ENCODE measurements at places on chromosomes 1 and 21.

DNA sequence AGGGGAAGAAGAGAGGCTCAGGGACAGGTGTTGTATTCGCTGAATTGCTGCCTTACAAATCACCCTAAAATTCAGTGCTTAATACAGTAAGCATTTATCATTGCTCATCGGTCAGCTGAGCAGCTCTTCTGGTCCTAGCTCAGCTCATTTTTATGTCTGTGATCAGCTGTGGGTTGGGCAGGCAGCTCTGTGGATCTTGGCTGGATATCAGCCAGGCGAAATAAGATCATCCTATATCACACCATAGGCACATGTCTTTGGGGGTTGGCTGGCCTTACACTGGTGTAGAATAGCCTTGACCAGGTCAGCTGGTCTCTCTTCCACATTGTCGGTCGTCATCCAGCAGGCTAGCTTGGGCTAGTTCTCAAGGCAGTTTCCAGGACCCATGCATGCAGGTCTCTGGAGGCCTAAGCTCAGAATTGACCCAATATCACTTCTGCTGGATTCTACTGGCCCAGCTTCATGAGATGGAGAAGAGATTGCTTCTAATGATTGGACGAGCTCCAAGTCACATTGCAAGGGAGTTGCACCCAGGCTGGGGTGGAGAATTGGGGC, 448.6 kb downstream of the KIF26B start:
- DNase-seq, result no peak

GRCh38 chr1:83790446-83790845, 208.5 kb downstream of the TTLL7 start:
- no peak for DNase-seq

- DNase-seq, result no peak
Observed at GRCh38 chr1:102572637-102573036, 535.7 kb downstream of the COL11A1 start.

DNA sequence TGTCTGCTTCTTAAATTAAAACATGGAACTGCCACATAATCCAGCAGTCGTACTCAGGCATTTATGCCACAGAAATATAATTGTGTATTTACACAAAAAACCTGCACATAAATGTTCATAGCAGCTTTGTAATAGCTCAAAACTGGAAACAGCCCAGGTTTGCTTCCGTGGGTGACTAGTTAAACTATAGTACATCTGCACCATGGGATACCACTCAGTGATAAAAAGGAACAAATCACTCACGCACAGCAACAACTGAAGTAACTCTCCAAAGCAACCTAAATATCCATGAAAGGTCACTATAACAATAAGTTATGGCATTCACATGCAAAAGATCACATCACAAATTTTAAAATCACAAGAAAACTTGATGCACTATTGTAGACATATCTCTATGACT, 64.4 kb downstream of the KCNT2 start:
- no peak for DNase-seq

DNA sequence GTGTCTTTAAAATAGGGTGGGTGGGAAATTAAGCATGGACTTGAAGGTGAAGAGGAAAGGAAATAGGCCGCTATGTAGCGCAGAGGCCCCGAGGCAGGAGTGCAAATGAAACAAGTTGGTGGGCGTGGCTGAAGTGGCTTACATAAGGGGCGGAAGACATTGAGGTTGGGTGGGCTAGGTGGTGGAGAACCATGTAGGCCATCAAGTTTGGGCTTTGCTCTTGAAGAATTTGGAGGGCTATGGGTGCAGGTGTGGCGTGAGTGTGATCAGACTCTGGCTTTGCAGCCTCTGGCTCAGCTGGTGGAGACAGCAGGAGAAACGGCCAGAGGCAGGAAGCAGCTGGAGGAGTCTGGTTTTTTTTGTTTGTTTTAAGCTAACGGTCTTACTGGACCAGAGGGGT, 6.7 kb downstream of the SLFNL1 start:
- DNase-seq, result no peak

DNA sequence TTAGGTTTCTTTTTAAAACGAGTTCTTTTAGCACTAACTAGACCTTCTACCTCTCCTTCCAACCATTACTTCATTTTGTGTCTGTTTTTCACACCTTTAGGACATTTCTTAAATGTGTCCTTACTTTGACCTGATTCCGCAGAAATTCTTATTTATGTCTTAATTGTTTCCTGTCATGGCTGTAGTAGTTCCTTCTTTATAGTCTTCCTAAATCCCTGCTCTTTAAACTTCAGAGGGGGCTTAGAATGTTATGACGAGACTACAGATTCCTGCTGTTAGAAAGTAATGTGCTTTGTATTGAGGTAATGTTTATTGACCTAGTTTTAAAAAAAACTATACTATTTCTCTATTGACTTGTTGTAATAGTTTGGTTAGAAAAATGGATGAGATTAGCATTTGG, 70.4 kb downstream of the HMCN1 start:
- DNase-seq, result no peak

GRCh38 chr1:51293898-51294515, 36.4 kb downstream of the TTC39A start:
- no peak for DNase-seq

DNA sequence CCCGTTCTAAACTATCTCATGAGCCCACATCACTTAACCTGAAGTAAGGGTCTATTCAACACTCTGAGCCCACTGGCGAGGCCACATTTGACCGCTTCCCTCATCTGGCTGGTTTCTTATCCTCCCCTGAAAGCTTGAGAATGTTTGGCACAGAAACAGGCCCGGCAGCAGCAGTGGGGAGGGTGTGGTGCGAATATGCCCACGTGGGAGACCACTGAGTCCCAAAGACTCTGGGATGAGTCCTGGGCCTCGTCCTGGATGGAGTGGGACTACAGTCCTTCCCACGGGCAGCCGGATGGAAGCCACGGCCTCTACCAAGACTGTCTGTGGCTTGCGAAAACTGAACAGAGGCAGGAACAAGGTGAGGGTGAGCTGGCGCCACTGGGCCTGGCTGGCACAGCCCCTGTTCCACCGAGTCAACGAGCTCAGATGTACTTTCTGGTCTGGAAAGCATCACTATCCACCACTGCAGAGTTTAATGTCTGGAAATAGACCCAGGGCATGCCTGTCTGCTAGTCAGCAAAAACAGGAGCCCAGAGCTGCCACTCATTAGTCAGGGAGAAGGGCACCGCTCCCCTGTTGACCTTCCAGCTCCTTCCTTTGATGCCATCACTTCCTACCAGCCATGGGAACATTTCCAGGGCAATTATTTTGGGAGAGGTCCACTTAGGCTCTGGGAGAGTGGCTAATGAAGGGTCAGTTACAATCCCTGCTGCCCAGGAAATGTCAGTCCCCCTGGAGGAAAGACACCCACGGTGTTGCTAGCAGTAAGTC, 386.6 kb downstream of the MATN1 start:
- DNase-seq, result no peak

GRCh38 chr21:39924577-39925308, 57.5 kb downstream of the PCP4 start:
- no peak for DNase-seq

DNA sequence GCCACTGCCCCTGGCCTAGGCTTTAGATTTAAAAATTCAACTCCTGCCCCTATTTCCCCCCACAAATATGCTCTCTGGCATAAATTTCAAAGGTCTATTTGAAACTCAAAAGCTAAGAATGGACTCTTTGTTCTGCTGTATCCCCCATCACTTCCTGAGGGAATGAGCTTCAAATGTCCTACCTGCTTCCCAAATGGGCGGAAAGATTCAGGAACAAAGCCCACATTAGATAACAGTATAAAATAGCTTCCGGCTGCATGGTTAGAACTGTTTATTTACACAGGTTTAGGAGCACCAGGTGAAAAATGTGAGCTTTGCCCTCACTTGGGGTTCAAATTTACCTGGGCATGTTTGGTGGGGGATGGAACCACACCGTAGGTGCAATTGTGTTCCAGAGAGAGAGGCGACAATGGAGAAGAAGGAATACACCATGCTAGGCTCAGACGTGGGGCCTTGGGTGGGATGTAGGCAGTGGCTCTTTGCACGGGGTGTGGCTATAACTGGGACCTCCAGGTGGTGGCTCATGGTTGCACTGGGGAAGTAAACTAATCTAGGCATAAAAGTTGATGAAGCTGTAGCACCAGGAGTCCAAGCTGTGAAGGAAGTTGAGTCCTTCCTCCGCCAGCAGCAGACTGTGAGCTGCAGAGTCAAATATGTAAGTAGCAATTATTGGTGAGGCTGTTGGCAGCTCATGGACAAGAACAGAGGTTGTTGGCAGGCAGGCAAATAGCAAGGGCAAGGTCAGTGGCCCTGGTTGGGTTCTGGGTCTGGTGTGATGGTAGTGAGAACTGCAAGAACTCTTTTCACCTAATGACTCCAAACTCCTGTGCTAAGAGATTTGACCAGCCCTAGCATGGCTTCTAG, 41.5 kb upstream of the SRSF10 start:
- no peak for DNase-seq

DNA sequence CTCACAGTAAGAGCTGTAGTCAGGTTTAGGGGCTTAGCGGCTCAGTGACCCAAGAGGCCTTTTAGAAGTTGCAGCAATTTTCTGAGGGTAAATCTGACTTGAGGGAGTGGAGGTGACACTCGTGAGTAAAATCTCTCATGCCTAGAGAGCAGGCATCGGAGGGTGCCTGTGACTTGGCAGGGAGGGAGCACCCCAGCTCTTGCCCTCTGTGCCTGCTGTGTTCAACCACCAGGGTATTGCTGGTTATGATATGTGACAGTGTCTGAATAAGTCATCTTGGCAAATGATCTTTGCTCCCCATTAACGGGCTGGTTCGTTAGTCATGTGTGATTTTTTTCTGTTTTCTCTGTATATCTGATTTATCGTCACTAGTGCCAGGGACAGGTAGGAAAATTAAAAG, 5.9 kb downstream of the MAN1C1 start:
- no peak for DNase-seq

GRCh38 chr1:22665752-22666151, 12.7 kb downstream of the C1QB start:
- DNase-seq, result no peak

GRCh38 chr1:55246331-55246730, 31.2 kb upstream of the USP24 start:
- DNase-seq, result no peak

DNA sequence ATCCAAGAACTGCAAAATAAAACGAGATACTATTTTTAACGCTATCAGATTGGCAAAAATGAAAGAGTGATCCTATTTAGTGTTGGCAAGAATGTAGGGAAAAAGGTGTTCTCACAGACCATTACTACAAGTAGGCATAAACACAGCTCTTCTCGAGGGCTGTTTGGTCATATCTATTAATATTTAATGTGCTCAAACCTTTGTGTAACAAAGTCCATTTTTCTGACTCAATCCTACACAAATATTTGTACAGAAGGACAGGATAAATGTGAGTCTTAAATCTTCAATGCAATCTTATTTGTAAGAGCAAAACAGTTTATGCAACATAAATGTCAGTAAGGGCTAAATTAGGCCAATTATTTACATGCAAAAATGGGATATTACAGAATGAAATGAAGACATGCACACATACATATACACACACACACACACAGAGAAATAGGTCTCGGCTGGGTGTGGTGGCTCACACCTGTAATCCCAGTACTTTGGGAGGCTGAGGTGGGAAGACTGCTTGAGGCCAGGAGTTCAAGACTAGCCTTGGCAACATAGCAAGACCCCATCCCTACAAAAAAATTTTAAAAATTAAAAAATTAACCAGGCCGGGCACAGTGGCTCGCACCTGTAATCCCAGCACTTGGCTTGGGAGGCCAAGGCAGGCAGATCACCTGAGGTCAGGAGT, 17.7 kb downstream of the DHCR24 start:
- no peak for DNase-seq

DNA sequence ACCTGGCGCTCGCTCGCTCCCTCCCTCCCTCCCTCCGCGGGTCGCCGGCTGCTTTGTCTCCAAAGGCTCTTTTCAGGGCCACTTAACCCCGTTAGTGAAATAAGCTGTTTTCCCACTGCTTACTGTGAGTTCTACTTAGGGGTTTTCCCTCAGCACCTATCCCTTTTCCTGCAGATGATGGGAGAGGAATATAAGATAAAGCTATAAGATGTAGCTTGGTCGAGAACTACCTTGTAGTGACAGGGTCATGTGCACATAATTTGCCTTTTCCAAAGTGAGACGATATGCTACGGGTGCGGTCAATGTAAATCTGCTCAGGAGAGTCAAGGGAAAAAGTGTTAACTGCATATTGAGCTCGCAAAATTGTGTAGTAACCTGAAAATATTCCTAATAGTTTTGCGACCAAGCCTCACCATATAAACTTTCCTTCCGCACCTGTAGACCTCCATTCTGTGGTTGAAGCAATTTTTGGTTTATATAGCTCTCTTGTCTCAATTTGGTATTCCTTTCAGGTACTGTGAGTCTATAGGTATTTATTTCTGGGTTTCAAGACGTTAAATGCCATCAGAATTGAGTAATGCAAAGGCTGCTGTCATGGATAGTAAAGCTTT, 55.8 kb upstream of the BOLA1 start:
- DNase-seq, result no peak

GRCh38 chr1:84855168-84855567, 37.8 kb downstream of the LPAR3 start:
- DNase-seq, result no peak

DNA sequence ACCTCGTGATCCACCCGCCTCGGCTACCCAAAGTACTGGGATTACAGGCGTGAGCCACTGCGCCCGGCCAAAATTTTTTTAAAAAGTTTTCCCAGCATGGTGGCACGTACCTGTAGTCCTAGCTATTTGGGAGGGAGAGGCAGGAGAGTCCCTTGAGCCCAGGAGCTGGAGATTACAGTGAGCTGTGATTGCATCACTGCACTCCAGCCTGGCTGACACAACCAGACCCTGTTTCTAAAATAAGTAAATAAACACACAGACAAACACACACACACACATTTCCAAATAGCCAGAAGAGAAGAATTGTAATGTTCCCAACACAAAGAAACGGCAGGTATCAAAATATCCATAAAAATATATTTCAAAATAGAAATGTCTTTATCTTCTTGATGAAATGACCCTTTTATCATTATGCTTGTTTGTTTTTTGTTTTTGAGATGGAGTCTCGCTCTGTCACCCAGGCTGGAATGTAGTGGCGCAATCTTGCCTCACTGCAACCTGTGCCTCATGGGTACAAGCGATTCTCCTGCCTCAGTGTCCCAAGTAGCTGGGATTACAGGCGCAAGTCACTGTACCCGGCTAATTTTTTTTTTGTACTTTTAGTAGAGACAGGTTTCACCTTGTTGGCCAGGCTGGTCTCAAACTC, 9.3 kb downstream of the HES2 start:
- no peak for DNase-seq

DNA sequence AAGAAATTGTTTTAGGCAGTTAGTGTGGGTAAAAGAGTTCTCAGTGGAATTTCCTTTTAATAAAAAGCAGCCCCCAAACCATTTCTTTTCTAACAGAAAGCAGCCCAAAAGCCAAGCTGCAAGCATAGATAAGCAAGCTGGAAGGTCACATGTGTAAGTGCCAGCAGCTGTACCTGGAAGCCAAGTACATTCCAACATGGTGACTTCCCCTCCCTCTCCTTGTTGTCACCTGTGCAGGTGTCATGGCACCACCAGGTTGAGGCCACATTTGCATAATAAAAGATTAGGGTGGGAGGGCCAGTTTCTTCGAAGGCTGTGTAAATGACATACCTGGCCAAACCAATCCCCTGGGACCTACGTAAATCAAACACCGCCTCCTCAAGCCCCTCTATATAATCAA, 240.3 kb upstream of the RAB4A start:
- DNase-seq, result no peak

- no peak for DNase-seq
Observed at GRCh38 chr1:78722521-78722920, 72.9 kb downstream of the IFI44 start.

- no peak for DNase-seq
Observed at GRCh38 chr21:41668051-41668541, 98.8 kb downstream of the RIPK4 start.

- no peak for DNase-seq
Observed at GRCh38 chr21:42627527-42628289, 25.7 kb upstream of the PDE9A start.

All from AG09309 (cell line).